ENCODE measurements at places on chromosomes 12 and 14. TPM values are rescaled to one million over a fixed set of nuclear protein-coding genes. Genes with fewer than 3 reads are reported as not detected.

- DNase-seq: no peak
These were observed 270.1 kb downstream of the ZFP36L1 start for GRCh38 chr14:68522510-68523325.

- DNase-seq: no peak
These were observed 132.3 kb downstream of the CCDC59 start for GRCh38 chr12:82225871-82226270.

DNA sequence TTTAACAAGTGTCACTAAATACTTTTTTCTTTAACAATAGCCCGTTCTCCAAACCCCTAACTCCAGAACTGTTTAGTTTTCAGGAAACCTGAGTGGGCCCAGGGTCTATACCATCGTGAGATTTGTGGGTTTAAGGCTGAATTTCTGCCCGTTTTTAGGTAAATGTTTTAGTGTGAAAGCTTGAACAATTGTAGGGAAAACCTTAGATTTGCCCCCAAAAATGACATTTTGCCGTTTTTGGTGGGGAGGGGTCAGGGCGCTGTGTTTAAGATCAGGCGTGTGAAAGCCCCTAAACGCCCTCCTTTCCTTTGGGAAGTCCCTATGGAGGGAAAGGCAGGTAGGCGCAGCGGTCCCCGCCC is 320 bp upstream of the PRPF39 start:
- no peak for DNase-seq

DNA sequence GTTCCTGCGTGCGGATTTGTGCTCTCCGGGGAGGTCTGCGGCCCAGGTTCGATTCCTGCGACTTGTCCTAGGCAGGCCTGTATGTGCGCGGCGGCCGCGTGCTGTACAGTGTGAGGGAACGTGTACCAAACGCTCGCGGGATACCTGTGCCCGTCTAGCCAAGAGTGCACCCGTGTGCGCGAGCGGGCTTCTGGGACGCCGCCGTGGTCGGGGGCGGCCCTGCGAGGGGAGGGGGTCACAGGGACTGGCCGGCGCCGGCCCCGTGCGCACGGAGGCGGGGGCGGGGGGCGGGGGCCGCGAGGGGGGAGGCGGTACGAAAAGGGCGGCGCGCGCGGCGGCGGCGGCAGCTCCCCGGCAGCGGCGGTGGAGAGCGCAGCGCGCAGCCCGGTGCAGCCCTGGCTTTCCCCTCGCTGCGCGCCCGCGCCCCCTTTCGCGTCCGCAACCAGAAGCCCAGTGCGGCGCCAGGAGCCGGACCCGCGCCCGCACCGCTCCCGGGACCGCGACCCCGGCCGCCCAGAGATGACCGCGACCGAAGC is at the start of gene DLK1:
TSS of gene DLK1 (plus strand) at position 343 of the 536 bp plus-strand sequence. CDS start at position 520, 177 bp downstream.
- peak; percentile 49 for DNase-seq

GRCh38 chr12:129193263-129193871 is 340.1 kb downstream of the GLT1D1 start:
- DNase-seq: peak; percentile 32

- DNase-seq: no peak
These were observed 601.9 kb downstream of the SNAPC1 start for GRCh38 chr14:62364161-62364560.

DNA sequence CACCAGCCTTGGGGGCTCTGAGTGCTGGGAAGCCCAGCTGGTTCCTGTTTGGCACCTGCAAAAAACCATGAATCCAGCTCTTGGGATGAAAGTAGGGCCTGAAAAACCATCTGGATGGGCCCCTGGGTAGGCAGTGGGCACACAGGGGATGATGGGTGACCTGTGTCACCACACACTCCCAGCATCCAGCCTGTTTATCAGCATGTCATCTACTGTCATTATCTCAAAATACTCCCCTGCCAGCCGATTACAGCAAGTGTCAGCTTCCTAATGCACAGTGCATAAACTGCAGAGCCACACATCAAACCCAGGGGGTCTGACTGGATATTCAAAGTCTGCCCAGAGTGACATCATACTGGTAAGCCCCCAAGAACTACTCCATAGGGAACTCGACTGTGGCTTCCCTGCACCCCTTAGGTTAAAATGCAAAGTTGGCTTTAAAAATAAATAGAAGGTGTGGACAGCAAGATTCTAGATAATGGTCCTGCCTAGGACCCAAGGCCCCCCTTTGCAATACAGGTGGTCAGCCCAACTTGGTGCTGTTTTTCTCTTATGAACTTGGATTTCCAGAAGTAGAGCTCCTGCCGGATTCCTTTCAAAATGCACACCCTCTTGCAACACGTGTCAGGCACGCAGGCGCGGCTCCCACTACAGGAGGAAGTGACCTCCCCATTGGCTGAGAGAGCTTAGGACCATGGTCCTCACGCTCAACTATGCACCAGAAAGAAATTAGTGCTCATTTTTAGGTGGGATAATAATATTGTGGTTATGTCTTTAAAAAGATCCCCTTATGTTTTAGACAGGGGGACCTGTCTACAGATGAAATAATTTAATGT is 94.1 kb downstream of the GCH1 start:
- DNase-seq: no peak

- no peak for DNase-seq
These were observed 99.2 kb downstream of the PPM1A start for GRCh38 chr14:60348211-60348610.

- DNase-seq: no peak
These were observed 83.2 kb upstream of the FERMT2 start for GRCh38 chr14:53034036-53034435.

DNA sequence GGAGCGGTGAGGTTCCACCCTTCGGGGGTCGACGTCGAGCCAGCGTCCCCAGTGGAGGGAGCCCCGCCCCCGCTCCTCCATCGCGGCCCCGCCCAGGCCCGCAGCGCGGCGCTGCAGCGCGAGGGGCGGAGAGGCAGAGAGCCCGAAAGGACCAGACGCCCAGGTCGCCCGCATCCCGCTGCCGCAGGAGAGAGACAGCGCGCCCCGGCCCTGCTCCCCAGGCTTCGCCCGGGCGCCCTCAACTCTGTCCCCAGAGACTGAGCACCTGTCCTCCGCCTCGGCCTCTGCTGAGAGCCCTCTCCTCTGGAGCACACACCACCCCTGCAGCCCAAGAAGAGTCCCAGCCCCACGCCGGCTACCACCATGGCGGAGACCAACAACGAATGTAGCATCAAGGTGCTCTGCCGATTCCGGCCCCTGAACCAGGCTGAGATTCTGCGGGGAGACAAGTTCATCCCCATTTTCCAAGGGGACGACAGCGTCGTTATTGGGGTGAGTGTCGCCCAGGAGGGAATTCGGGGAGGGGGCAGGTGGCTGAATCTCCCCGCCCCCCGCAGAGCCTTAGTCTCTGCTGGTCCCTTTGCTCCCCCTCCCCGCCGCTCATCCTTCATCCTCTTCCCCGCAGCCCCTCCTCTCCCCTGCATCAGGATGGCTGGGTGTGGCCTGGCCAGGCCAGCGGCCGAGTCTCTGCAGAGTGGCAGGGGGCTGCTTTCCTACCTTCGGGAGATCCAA is at the start of gene KIF5A:
TSS of gene KIF5A (plus strand) at position 136 of the 732 bp plus-strand sequence. CDS start at position 364, 228 bp downstream.
- peak; percentile 80 for DNase-seq

DNA sequence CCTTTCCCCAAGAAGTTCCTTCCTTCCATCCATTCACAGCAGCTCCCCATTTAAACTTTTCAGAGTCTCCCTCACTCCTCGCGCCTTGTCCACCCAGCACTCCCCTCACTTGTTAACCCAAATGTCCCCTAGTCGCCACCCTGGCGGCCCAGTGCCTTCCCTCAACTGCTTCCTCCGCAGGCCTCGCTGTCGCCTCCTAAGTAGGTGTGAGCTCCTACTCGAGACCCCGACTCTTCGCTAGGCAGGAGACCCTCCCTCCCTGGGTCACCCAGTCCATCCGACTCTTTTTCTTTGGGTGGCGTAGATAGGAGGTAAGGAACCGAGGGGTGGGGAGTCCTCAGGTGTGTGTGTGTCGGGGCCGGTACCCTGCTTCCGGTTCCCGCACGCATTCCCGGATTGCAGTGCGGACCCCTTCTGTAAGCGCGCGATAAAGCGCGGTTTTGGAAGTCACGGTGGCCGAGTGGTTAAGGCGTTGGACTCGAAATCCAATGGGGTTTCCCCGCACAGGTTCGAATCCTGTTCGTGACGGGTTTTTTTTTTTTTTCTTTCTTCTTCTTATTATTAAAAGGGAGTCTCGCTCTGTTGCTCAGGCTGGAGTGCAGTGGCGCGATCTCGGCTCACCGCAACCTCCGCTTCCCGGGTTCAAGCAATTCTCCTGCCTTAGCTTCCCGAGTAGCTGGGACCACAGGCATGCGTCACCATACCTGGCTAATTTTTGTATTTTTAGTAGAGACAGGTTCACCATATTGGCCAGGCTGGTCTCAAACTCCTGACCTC is 823 bp upstream of the SMARCC2 start:
- DNase-seq: peak; percentile 96

- DNase-seq: no peak
These were observed 32.9 kb downstream of the SYNE3 start for GRCh38 chr14:95483309-95484165.

- no peak for DNase-seq
These were observed 1.4 kb downstream of the LIN7A start for GRCh38 chr12:80936353-80936641.

DNA sequence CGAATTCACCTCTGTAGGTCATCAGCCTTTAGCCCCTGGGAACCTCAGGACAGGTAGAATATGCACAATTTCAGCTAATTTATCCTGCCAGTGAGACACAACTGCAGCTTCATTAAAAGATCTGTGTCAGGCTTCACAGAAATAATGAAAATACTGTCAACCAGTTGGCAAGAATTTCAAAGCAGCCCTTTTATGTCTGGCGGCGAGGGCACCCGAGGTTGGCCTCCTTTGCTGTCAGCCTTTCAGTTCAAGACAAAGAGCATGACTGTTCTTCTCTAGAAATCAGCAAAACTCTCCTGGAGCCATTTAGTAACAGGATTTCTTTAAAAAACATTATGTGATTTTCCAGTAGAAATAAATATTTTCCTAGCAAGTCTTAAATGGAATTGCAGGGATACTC is 75.9 kb downstream of the BBS10 start:
- no peak for DNase-seq

GRCh38 chr12:24839268-24839791 is 109.6 kb downstream of the BCAT1 start:
- no peak for DNase-seq

DNA sequence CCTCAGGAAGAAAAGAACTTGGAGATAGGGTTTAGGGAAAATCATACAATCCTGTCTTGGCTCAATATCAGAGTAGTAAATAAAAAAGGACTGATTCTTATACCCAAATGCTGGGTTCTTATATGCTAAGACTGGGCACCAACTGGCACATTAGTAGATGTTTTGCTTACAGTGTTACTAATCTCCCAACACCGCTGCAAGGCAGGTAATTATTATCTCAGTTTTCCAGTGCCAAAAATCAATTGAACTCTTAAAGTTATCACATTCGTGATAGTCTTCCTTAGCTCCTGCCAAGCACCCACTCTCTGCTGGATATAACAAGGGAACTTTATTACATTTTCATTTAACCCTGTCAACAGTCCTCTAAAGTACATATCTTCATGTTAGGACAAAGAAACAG is 25.0 kb upstream of the HIGD1C start:
- DNase-seq: no peak

DNA sequence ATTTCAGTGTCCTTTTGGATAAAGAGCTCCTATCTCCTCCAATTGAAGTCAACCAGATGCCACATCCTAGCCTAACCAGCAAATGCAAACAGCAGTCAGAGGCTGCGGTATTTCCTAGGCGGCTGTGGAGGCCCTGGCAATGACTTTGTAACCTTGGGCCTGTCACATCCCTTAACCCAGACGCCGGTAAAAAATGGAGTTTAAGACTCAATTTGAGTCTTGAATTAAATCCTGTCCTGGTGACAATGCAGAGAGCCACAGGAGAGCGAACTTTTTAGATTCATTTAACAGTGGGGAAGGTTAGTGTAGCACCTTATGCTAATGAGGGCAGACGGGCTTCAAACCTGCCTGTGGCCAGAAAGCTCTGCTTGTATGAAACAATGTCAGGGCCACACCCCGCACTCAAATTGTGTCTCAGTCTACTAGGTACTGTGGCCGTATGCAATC is 1.3 kb downstream of the C12orf75 start:
- DNase-seq: no peak

GRCh38 chr14:106737021-106737420 is 1210.6 kb downstream of the TMEM121 start:
- DNase-seq: no peak

- no peak for DNase-seq
These were observed 77.2 kb upstream of the PRICKLE1 start for GRCh38 chr12:42666671-42667243.

- no peak for DNase-seq
These were observed 11.6 kb downstream of the SLC7A7 start for GRCh38 chr14:22803687-22803974.

DNA sequence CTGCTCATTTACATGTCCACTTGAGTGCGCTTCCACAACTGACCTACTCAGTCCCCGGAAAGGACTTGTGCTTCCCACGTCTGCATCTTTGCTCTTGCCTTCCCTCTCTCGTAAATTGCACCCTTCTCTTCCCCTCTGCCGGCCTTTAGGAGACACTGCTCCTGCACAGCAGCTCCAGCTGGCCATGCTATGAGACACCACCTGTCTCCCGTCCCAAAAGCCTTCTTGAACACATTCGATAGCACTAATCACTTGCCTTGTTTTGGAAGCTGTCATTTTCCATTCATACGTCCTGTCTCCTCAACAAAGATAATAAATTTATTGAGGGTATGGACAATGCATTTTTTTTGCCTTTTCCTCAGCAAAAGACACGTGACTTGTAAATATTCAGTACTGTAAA is 15.7 kb upstream of the KCNA1 start:
- no peak for DNase-seq

- no peak for DNase-seq
These were observed 75.8 kb upstream of the CEP83 start for GRCh38 chr12:94535510-94535921.

DNA sequence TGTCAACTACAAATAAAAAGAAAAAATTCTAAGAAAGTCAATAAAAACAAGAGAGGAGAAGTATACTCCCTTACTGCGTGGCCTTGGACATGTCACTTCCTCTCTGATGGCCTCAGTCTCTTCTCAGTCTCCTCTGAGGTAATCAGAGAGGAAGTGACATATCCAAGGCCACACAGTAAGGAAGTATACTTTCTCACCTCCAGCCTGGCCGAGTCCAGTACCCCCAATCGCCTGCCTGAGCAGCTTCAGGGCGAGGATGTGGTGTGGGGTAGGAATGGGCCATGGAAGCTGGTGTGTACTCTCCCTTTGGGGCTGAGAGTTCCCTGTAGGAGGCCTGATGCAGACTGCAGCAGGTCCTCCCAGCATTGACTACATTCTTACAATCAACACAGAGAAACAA is 15.8 kb downstream of the VDR start:
- no peak for DNase-seq

The KLRD1 gene
- 0.16 TPM for total RNA-seq

The SPTLC2 gene
- 38.2 TPM for total RNA-seq

The KLRK1 gene
- total RNA-seq: 0.15 TPM

The KRT6C gene
- not detected for total RNA-seq

The CYP27B1 gene
- total RNA-seq: 3.2 TPM

The KERA gene
- not detected for total RNA-seq

The MMP14 gene
- total RNA-seq: 83.9 TPM

The VTI1B gene
- total RNA-seq: 123 TPM

The SPTB gene
- 2.8 TPM for total RNA-seq

The RERG gene
- 0.21 TPM for total RNA-seq

The CPNE8 gene
- 7.2 TPM for total RNA-seq

All from WTC11 (cell line).